ENCODE measurements at places on chromosomes 4 and X.

DNA sequence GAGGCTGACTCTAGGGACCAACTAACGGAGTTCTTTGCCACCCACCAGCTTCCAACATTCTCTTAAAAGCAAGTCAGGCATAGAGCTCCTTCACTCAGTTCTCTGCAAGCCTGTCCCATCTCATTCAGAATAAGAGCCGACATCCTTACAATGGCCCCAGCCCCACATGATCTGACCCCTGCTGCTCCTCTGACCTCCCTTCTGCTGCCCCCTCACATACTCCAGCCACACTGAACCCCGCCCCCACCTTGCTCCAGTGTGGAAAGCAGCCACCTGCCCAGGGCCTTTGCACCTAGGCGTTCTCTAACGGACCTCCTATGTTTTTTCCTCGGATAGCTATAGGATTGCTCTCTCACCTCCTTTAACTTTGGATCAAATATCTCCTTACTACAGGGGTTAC lies 143.2 kb upstream of the ETNPPL start:
- no peak for DNase-seq

DNA sequence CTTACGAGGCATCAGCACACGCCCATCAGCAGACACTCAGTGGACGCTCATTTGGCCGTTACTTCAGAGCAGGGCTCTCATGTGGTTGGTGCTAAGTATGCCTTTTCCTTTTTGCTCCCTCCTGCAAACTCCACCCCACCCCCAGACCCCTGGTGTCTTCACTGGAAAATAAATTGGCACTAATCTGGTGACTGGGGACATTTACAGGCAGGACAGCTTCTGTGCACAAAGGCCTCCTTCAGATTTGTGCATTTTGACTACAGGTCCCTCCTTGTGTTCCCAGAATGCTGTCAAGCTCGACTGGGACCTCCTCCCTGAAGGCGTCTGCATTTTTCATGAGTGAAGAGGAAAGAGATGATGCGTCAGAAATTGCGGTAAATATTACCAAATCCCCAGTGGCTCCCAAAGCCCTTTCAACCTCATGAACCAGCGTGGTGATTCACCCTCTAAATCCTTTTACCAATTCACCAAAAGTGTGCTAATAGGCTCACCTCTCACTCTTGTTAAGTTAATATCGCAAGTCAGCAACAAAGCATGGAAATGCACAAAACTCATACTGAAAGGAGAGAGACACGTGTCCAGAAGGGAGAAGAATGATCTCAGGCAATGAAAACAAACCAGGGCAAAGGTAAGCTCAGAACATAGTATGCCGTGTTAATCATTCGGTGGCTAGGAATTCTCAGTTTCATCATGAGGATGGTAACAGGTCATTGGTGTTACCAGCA lies 119.0 kb downstream of the NKX6-1 start:
- no peak for DNase-seq

GRCh38 chrX:139831675-139832456 lies 101.0 kb downstream of the ATP11C start:
- no peak for DNase-seq

- DNase-seq, result no peak
Observed at GRCh38 chrX:10085223-10085622, 71.6 kb upstream of the CLCN4 start.

GRCh38 chr4:141860974-141861373 lies 224.6 kb downstream of the IL15 start:
- DNase-seq, result no peak

DNA sequence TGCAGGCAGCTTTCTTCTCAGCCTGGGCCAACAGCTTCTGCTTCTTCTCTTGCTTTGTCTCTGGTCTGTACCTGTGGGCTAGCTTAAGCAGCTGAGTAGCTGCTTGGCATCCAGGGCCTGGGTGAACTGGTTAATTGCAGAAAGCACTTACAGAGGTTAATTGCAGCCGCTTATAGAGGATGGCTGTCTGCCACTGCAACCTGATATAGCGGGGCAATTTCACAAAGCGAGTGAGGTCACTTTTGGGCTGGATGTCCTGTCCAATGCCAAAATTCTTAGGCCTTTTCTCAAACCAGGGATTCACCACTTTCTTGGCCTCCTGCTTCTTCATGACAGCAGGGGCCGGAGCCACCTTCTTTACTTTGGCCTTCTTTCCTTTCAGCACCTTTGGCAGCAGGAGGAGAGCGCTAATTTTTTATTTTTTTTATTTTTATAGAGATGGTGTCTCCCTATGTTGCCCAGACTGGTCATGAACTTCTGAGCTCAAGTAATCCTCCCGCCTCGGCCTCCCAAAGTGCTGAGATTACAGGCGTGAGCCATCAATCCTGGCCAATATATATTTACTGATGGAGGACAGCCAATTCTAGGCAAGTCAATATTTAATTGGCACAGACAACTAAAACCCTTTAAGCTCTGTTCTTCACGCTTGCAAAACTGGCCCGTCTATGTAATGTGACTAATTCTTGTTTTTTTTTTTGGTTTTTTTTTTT lies 61.0 kb downstream of the ENOPH1 start:
- no peak for DNase-seq

GRCh38 chr4:2823301-2823670 lies 20.4 kb upstream of the ADD1 start:
- no peak for DNase-seq
